Right lung (tissue), 10 donors: ENCODE measurements at places on chromosomes 5 and 9.

DNA sequence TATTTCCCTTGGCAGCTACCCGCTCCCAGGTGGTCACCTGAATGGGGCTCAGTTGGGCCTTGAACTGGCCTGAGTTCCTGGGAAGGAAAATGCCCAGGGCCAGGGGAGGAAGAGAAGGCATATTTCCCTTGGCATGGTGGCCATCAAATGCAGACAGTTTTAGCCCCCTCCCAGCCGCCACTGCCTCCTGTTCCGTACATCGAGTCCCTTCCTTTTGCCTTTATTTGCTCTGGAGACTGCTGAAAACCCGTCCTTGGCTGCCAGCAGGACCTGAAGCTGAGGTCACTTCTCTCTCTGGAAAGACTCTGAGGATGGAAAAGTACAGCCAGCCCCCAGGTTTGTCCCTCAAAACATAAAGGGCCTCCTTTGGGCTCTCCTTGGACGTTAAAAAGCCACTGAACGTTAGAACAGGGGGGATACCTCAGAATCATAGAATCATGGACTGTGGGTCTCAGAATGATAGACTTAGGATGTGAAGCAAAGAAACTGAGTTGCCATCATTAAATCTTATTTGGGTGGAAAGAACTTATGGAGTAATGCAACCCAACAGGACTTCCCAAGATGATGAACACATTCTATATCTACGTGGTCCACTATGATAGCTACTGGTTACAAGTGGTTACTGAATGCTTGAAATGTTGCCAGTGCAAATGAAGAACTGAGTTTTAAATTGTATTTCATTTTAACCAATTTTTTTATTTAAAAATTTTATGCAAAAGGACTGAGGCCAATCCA is 7.1 kb downstream of the SPARC start:
- no peak for DNase-seq

DNA sequence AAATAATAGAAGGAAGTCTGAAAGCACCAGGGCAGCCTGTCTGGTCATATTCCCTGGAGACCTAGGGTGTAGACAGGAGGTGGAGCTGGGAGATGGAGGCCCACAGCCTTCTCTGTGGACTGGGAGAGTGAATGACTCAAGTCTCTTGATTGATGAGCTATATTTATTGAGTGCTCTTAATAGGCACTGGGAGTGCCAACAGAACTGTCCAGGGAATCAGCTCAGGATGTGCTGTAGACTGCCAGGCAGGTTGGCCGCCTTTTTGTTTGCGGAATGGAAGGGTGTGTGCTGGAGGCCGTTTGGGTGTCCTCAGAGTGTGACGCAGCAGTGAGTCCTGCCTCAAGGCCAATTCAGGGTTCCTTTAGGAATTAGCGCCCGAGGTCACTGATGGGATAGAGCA is 33.4 kb upstream of the POMT1 start:
- DNase-seq, result no peak

GRCh38 chr9:98970532-98971041 is 26.9 kb downstream of the COL15A1 start:
- no peak for DNase-seq

DNA sequence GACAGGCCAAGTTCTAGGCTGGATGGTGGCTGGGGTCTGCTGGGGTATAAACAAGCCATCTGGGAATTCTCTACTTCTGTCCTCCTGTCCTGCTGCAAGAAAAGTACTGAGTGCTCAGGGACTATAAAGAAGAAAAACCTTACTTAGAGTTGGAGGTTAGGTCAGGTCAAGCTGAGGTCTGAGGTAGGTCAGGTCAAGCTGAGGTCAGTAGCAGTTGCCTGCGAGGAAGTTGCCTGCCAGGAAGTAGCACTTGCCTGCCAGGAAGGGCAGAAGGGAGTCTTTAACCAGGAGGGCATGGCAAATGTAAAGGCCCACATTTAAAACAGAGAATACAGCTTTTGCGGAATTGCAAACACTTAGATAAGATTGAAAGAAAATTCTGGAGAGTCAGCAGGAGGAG is 51.3 kb upstream of the PRLR start:
- no peak for DNase-seq

GRCh38 chr9:82334286-82334685 is 345.7 kb downstream of the SPATA31D1 start:
- no peak for DNase-seq

DNA sequence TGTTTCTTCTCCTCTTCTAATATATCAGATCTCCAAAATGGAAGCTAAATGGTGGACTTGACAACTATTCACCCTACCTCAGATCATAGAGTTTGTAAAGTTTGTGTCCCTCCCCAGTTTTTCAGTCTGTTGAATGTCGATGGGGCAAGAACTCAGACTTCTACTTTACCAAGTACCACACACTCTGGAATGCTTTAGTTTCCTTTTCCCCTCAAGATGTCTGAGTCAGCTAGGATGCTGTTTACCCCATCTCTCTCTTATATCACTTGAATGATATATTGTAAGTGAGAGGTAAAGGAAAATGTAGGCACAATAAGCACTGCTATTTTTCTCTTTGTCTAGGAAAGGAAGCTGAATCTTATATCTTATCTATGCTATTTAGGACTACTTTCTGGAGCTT is 25.9 kb upstream of the TAL2 start:
- DNase-seq, result no peak

DNA sequence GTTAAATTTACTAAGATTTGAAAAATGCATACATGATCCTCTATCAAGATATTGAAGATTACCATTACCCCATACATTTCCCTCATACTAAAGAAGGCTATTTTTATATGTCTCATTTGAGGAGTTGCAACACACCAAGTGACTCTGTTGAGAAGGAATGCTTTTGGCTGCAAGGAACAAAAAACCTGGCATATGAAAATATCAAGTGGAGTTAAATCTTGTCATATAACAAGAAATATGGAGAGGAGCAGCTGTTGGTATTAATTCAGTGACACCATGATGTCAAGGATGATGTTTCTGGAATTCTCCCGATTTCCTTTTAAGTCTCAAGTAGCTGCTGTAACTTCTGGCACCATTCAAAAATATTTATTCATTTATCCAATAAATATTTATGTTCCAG is 193.8 kb downstream of the CSNK1G3 start:
- no peak for DNase-seq

DNA sequence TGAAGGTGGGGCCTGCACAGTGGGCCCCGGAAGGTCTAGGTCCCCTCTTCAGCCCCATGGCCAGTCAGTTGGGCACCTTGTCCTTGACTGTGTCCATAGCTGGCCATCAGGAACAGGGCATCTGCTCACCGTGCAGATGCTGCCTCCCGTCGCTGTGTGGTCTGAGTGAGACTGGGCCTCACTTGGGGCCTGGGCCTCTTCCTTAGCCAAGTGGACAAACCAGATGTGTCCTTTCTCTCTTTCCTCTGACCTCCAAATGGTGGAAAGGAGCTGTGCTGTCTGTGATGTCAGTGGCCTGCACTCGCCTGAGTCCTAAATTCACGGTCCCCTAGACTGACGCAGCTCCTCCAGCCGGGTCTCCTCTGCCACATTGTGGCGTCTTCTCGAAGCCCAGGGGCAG is 114.5 kb downstream of the COL5A1 start:
- no peak for DNase-seq

GRCh38 chr9:70927530-70927929 is 193.9 kb downstream of the TRPM3 start:
- no peak for DNase-seq

GRCh38 chr5:54226215-54226614 is 84.2 kb downstream of the ARL15 start:
- DNase-seq, result no peak

- no peak for DNase-seq
Measured at GRCh38 chr5:72394688-72395087, 74.5 kb downstream of the PTCD2 start.

DNA sequence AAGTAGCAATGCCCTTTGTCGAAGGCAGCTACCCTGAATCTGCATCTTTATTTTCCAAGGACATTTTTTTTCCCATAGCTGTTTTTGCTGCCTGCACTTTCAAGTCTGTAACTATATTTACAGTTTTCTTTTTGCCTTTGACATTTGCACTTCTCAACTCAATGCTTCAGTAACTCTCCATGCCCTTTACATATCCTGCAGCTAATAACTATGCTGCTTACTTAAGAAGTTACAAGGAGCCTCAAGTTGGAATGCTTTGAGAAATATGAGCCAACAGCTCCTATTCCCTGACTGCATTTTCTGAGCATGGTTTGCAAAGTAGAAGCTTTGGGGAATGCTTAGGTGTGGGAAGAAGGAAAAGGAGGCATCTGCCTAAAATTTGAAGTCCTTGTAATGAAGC is 194.8 kb upstream of the TRPC7 start:
- DNase-seq, result peak; percentile 1

DNA sequence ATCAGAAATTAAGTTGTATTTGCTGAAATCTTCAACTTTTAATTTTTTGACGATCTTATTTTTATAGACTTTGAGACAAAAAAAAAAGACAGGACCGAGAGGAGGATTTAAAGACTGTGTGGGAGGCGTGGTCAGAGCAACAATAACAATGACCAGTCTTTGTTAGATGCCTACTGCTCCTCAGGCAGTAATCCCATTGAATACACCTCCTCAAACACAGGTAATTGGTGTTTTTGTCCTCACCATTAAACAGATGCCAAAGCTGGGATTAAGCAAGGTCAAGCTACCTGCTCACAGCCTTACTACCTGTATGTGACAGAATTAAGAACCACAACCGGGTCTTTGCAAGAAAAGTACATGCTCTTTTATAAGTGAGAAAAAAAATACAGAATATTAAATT is 233.3 kb upstream of the GRAMD2B start:
- no peak for DNase-seq

GRCh38 chr9:98686961-98687855 is 21.5 kb downstream of the GABBR2 start:
- no peak for DNase-seq

DNA sequence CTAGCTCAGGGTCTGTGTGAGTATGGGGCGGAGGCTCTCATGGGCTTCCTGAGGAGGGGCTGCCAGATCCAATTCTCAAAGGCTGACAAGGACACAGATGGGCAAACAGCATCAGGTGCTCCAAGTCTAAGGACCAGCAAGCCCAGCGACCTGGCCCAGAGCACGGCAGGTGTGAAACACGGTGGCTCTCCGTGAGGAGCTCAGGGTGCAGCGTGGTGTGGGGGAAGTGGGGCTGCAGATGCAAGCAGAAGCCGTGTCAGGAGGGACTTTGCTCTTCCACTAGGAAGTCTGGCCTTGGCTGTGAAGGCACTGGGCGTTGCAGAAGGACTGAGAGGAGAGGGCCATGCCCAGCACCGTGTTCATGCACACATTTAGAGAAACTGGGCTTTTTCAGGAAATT is 420.0 kb downstream of the GADD45G start:
- no peak for DNase-seq

- DNase-seq, result no peak
Measured at GRCh38 chr5:168109441-168109840, 182.0 kb upstream of the WWC1 start.

DNA sequence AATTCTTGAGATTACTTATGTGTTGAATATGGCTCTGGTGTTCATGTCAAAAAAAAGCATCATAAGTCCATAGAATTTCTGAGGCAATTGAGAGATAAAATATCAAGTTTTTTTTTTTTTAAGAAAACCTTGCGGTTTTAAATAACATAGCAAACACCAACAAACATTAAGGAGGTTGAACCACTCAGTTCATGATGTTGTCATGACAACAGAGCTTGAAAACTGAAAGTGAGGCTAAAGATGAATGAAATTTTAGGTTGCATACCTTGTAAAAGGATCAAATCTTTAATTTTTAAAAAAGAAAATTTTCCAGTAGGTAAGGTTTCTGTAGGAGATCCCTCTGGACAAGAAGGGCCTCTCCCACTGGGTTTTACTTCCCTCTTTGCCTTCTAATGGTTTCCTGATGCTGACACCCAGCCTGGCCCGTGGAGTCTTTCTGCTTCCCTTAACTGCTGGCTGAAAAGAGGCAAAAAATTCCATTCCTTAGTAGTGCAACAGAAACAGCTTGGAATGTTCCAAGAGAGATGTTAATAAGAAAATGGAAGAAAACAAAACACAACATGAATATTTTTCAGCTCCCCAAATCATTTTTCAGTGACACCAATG is 60.0 kb upstream of the FER start:
- DNase-seq, result no peak

DNA sequence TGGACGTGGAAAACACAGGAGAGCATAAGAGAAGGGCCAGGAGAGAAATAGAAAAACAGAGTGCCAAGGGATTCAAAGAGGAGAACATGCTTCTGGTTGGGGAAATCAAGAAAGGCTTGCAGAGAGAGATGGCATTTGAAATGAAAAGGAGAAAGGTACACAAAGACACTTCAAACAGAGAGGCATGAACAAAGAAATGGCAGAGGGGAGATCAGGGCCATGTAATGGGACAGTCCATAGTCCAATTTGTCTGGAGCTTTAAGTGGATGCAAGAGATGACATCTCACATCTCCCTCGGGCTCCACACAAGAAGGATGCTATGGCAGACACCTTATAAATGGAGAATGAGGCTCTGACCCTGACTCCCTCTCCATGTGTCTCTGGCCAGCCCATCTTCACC is 331.1 kb downstream of the MLLT3 start:
- no peak for DNase-seq

- DNase-seq, result no peak
Measured at GRCh38 chr9:108099854-108100253, 610.3 kb upstream of the KLF4 start.

DNA sequence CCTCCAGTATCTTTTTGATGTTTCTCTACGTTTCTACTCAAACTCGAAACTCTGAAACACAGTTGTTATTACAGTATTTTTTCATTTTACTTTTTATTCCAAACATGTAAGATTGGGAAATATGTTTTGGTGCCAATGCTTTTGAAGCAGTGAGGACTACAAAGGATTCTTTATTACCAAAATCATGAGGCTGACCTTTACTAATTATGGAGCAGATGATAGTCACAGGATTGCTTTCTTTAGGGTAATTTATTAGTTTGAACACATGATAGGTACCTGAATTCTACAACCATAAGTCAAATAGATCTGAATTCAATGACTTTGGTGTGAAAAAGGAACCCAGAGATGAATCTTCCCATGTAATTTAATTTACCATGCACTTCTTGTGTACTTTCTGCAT is 2015.1 kb upstream of the C9orf72 start:
- no peak for DNase-seq

DNA sequence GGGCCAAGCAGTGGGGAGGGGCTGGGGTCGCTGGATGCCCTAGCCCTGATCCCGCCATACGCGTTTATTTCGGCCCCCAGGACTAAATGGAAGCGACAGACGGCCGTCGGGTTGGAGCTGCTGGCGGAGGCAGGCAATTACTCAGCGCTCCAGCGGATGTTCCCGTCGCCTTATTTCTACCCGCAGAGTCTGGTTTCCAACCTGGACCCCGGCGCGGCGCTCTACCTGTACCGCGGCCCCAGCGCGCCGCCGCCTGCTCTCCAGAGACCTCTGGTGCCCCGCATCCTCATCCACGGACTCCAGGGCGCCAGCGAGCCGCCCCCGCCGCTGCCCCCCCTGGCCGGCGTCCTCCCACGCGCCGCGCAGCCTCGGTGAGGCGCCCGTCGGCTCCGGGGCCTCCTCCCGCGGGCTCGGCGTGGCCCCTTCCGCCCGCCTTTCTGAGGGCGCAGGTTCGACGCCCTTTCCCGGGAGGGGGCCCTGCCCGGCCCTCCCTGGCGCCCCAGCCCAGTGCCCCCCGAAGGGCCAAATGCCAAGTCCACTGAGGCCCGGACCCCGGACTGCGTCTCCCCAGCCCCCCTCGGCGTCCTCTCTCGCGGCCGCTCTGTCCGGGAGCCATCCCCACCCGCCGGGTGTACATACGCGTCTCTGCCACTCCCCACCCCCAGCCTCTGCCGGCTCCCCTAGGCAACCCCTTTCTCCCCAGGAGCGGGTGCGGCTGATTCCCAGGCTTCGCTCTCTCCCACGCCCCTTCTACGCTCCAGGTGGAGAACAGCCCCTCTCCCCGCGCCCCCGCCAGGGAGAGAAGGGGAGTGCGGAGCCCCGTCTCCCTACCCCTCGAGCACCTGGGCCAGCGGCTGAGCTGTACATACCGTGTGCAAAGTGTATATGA is 7.0 kb downstream of the BARHL1 start:
- no peak for DNase-seq

- no peak for DNase-seq
Measured at GRCh38 chr9:115756736-115757135, 396.9 kb upstream of the PAPPA start.
